Stimulated activated CD8-positive, alpha-beta memory T cell treated with anti-CD3 and anti-CD28 coated beads, Interleukin-4, amount 100 ng/mL, for 1 hour (primary cell): ENCODE measurements at places on chromosomes 1 and 21.

DNA sequence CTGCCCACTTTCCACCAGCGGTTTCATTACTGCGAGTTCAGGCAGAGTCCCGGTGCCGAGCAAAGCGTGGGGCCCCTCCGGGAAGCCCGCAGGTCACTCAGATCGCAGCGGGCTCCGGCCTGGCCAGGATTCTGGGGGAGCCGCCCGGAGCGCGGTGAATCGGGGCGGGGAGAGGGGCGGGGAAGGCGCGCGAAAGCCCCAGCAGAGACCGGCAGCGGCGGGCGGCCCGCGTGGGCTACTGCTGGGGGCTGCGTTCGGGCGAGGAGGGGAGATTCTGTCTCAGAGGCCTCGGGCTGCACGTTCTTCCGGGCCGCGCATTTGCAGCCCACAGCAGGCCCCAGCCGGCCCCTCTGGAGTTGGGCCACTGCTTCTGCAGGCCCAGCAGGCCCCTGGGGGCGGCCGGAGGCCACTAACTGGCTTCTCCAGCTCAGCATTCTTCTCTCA lies 64.7 kb downstream of the SCCPDH start:
- DNase-seq: no peak

DNA sequence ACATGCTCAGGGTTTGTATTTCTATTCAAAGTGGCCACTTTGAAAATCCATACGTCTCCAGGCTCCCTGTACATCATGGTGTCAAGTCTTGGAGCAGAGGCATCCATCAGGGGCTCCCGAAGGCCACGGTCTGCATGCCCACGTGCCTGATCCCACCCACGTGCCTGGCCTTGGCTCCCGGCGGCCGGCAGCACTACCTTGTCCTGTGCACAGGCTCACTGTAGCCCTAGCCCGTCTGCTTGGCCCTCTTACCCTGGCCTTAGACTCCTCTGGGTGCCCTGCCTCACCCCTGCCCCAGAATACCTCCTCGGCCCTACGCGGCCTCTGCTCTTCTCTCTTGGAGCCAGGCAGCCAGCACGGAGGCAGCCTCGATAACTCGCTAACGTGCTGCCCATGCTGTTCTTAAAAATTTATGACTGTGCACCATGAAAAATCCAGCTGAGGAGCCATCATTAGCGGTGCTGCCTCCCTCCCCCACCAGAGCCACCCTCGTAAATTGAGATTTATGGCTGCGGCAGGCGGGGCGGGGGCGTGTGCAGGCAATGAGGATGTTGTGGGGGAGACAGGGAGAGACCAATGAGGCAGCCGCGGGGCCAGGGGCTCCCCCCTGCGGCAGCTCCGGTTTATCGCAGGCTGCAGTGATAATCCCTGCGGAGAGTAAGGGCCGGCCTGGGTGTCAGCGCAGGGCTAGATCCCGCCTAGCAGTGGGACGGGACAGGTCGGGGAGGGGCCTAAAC lies 24.6 kb downstream of the DMAP1 start:
- no peak for DNase-seq

GRCh38 chr1:198597690-198598430 lies 41.0 kb upstream of the PTPRC start:
- DNase-seq: no peak

DNA sequence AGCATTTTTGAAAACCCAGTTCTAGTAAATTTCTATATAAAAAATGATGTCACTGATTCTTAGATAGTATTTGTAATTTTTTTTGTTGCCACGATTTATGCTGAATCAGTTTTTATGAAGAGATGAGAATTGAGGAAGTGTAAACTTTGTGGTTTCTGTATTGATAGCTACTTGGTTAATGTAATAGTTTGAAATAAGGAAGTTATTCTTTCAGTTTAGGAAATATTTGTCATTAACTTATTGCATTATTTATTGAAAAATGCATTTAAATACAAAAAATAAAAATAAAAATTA lies 97.8 kb downstream of the ZFYVE9 start:
- DNase-seq: no peak

- DNase-seq: no peak
These were observed 28.2 kb downstream of the BATF3 start for GRCh38 chr1:212671342-212672031.

- DNase-seq: no peak
These were observed 213.3 kb downstream of the TRABD2B start for GRCh38 chr1:47783638-47784496.

- DNase-seq: no peak
These were observed 26.9 kb downstream of the NENF start for GRCh38 chr1:212459656-212460055.

DNA sequence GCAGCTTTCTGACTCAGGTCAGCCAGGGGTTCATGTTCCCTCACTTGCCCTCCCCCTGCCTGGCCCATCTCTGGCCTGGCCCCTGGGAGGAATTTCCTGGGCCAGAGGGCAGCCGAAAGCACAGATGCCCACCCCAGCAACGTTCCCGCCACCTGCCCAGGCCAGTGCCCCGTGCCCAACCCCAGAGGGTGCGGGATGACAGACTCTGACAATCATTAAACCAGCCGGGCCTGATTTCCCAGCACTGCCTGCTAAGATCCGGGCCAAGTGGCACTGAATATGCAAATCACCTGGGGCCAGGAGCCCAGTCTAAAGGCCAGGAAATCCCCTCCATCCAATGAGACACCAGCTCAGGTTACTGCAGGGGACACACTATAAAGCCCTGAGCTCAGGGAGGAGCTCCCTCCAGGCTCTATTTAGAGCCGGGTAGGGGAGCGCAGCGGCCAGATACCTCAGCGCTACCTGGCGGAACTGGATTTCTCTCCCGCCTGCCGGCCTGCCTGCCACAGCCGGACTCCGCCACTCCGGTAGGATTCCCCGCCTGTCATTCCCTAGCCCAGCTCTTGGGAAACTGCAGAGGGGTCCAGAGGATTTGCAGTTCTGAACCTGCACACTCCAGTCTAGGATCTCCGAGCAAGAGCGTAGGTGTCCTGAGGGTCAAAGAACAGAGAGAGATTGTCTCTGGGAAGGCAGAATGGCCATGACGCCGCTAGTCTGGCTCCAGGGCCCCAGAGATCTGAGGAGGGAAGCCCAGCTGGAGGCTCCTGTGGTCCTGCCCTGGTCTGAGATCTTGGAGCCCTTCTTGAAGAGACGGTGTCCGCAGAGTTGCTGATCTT lies at the start of gene ELF3:
ELF3 (plus strand) TSS at position 408 of the 836 bp plus-strand sequence. CDS start 550 bp downstream, outside the sequence.
- no peak for DNase-seq

DNA sequence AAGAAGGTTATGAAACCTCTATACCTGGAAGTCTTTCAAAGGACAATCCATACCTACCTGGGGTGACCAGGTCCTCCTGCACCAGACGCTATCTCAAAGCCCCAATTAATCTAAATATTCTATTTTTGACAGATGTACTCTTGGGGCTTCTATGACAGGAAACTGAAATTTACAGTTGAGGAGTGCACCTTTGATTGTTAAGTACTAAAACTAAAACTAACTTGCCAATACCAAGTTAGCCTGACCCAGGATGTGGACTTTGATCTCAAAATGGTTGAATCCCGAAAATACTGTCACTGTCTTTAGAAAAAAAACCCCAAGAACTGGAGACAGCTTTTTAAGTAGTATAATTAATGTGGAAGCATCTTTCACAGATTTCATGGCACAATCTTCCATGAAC lies 162.4 kb downstream of the TTLL7 start:
- no peak for DNase-seq

DNA sequence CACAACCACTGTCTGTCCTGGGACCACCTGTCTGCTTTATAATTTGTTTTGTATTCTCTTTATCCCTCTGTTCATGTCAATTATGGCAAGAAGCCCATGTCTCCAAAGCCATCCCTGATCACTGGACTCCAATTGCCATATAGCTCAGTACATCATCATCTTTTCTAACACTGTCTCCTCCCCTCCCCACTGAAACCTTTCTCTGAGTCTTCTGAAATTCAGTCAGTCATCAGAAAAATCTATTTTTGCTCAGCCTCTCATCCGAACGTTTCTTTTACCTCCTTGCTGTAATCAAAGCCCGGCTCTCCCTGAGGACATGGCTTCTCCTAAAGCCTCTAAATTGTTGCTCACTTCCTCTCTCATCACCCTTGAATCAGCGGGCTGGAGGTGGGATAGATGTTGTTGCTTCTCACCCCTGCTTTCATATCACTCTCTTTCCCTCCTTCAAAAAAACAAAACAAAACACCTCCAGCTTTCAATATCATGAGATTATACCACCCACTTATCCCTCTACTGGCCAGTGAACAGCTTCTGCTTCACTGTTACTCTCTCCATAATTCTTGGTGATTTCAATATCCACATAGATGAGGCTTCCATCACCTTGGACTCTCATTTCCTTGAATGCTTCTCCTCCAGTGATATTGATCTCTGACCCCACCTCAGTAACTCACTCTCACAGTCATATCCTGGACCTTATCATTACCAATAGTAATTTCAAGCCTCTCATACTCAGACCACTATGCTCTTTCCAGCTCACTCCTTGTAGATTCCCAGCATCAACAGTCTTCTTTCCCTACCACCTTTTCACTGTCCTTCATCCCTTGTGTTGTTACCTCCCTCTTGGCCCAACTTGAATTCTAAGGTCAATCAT lies 27.8 kb downstream of the RAB3B start:
- no peak for DNase-seq

DNA sequence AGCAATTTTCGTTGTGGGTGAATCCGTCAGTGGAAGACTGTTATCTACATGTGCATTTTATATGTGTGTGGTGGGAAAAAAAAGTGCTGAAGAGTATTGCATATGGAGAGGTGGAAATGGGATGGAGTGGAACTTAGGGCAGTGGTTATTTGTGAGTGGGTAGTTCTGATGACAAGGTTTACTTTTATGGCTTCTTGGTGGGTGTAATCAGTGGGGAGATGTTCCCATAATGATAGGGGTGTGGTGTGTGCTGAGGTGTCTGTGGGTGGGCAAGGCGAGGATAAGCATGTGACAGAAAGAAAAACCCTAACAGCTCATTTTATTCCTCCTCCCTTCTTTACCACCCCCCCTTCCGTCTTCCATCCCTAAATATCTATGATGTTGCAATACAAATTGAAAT lies 288.1 kb downstream of the NUF2 start:
- DNase-seq: no peak

DNA sequence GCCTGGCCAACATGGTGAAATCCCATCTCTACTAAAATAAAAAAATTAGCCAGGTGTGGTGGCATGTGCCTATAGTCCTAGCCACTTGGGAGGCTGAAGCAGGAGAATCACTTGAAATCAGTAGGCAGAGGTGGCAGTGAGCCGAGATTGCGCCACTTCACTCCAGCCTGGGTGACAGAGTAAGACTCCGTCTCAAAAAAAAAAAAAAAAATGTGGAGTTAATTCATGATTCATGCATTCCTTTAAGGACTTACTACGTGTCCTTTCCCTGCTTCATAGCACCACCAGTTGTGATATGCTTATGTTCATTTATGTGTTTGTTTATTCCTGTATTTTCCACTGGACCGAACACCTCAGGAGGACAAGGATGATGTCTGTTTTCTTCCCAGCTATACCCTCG lies 12.7 kb upstream of the PRELP start:
- no peak for DNase-seq

GRCh38 chr1:94621802-94622201 lies 80.2 kb upstream of the F3 start:
- DNase-seq: no peak

DNA sequence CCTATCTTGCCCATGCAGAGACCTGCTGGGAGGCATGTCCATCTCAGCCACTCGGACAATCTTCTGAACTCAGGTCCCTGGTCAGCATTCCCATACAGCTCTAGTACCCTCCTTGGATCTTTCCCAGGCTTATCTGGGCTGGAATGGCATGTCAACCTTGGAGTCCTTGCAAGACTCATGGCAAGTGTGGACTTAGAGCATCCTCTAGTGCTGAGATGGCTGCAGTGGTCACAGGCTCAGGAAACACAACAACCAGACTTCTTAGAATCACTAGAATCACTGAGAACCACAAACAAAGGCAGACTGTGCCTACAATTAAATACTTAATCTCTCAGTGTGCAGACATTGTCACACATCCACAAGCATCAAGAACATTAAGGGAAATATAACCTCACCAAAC lies 73.1 kb upstream of the TSHB start:
- DNase-seq: no peak

DNA sequence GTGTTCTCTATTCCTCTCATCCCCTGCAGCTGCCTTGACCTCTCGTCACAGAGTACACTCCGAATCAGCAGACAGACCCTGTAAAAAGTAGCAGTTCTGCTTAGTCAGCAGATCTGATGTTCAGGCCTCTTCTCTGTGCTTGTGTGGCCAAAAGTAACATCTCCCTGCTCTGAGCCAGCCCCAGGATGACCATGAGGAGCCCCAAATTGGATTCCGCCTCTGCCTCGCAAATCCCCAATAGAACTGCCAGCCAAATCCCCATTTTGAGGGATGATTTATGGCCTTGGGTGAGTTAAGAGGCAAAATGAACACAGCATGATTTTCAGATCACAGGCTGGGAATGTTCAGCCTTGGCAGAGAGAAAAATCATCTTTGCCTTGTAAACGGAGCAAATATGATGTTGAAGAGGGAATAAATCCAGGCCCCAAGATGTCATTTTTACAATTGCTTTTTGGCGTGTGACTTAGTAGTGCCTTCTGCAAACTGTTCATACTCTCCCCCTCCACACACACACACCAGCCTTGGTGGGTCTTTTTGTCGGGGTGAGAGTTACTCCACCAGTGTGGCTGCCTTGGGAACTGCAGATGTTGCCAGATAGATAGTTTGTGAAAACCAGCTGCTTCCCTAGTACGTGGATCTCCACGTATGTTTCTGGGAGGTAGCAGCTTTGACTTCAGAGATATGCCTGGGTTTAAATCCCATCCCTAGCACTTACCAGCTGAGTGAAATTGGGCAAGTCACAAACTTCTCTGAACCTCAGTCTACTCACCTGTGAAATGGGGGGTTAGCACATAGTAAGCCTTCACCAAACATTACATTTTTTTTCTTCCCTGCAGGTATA lies 77.8 kb downstream of the MAN1C1 start:
- no peak for DNase-seq

DNA sequence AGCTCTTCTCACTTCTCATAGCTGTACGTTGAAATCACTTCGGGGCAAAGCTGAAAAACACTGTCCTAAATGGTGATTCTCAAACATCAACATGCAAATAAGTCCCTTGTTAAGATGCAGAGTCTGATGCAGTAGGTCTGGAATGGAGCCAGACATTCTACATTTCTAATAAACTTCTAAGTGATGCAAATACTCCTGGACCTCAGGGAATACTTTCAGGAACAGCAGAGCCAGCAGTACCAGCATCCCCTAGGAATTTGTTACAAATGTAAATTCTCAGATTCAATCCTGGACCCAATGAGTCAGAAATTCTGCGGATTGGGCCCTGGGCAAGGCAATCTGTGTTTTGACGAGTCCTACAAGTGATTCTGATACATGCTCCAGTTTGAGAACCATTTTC lies 152.3 kb downstream of the PCNX2 start:
- DNase-seq: no peak

- DNase-seq: no peak
These were observed 520.8 kb upstream of the ADAMTS5 start for GRCh38 chr21:27487676-27488075.

GRCh38 chr21:45472445-45473365 lies 67.7 kb downstream of the COL18A1 start:
- DNase-seq: no peak

- DNase-seq: peak; percentile 37
These were observed at the start of gene IFNAR2 for GRCh38 chr21:33229784-33230544. Gene IFNAR2 (plus strand): TSS chr21:33229938. CDS start chr21:33241923, 11,985 bp downstream.

GRCh38 chr1:167499106-167499505 lies 19.2 kb downstream of the CD247 start:
- DNase-seq: no peak
